Right renal pelvis (tissue), 4 donors: ENCODE measurements at places on chromosomes 1 and 21. TPM values are rescaled to one million over a fixed set of nuclear protein-coding genes. Genes with fewer than 3 reads are reported as not detected.

- no peak for DNase-seq
Measured at GRCh38 chr1:7694600-7695496, 76.2 kb upstream of the VAMP3 start.

- DNase-seq, result no peak
Measured at GRCh38 chr1:39745016-39745670, 6.5 kb downstream of the PPIE start.

ZNF496 gene
- 37.9 TPM for polyA plus RNA-seq

- DNase-seq, result no peak
Measured at GRCh38 chr1:231638647-231639046, 12.1 kb downstream of the DISC1 start.

GRCh38 chr21:37829447-37829846, 86.8 kb downstream of the KCNJ6 start:
- DNase-seq, result no peak

- DNase-seq, result no peak
Measured at GRCh38 chr1:38082769-38083263, 36.2 kb upstream of the POU3F1 start.

DNA sequence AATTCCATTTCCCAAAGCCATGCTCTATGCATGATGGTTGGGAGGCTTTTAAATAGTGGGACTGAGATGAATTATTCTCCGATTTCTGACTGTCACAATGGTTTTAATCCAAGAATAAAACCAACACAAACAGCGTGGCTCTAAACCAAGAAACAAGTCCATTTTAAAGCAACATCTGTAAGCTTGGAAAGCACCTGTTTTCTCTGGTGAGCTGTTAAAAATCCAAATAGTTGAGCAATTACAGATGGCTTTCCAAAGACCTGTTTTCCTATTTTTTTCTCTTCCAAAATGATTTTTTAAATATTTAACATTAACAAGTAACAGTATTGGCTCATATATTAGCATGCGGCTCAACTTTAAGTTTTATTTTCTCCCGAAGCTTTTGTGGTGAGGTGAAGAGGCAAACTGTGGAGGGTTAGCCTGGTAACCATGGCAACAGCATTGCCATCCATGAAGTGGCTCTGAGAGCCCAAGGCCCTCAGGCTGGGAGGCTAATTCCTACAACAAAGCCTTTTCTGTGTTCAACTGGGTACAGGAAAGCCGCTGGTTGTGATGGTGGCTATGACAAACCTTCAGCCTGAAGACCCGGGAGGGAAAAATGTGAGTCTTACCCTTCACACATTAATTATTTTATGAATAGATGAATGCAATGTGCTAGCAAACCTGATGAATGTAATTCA, 56.7 kb upstream of the B3GALT5 start:
- DNase-seq, result no peak

RBM11 gene
- polyA plus RNA-seq, result 4.4 TPM

DNA sequence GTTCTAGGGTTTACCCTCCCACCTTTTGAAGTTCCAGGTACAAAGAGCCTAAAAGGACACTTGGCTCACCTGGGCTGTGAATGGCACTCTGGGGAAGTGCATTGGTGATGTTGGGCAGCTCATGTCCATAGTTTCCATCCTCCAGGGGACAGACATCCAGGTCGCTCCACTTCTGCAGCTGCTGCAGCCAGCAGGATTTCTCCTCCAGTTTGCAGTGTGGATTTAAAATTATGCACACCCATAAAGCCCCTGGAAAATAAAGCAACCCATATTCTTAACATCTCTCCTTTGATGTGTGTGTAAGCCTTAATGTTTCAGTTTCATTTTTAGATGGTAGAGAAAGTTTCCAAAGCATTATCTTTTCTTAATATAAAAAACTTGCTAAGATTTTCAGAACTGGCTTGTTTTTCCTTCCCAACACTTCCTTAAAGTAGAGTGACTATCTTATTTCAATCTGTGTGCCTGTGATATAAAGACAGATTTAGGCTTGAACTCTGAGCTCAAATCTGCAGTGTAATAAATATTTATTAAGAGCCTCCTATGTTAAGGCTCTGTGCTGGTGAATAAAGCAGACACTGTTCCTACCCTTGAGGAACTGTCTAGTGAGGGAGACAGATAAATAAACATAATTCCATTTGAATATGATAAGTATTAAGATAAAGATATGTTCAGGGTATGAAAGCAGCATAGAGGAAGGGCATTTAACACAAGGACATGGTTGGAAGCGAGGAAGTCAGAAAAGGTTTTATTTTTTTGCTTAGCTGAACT, 39.1 kb downstream of the UROD start:
- no peak for DNase-seq

AGMAT gene
- 34.8 TPM for polyA plus RNA-seq

DNA sequence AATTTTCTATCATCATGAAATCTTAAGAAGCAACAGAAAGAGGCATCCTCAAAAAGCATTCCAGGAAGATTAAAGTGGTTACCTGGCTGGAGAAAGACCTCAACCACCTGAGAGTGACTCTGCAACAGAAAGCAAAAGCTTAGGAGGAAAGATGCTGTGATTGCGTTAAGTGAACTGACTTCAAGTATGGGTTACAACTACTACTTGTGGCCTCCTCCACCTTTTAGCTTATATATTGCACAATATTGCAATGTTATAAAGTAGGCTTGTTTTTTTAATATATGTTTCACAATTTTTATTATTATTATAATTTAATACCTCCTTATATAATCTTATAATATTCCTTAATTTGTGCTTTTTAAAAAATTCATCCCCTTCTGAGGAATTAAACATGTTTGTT, 1407.5 kb downstream of the KCNT2 start:
- DNase-seq, result no peak

- DNase-seq, result no peak
Measured at GRCh38 chr1:170685166-170685565, 21.2 kb downstream of the PRRX1 start.

MAN1A2 gene
- 47.1 TPM for polyA plus RNA-seq

GRCh38 chr1:157695417-157695816, 5.2 kb downstream of the FCRL3 start:
- DNase-seq, result no peak

DNA sequence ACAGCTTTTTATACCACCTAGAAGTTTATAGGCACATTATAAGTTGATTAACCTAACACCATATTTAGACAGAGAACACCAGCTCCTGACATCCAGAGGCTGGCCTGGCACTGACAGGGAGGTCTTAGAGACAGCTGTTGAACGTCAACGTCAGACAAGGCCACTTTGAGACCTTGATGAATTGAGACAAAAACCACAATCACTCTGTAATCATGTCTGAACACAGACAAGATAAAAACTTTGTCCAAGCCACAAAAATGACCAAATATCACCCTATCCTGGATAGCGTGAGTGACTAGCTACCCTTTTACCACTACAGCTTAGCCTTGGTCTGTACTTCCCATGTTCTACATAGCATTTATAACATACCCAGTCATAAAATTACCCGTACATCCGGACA, 403.6 kb upstream of the CHRM3 start:
- no peak for DNase-seq

DNASE2B gene
- polyA plus RNA-seq, result 0.24 TPM

- DNase-seq, result no peak
Measured at GRCh38 chr1:25666460-25666859, 49.9 kb downstream of the MAN1C1 start.

DNA sequence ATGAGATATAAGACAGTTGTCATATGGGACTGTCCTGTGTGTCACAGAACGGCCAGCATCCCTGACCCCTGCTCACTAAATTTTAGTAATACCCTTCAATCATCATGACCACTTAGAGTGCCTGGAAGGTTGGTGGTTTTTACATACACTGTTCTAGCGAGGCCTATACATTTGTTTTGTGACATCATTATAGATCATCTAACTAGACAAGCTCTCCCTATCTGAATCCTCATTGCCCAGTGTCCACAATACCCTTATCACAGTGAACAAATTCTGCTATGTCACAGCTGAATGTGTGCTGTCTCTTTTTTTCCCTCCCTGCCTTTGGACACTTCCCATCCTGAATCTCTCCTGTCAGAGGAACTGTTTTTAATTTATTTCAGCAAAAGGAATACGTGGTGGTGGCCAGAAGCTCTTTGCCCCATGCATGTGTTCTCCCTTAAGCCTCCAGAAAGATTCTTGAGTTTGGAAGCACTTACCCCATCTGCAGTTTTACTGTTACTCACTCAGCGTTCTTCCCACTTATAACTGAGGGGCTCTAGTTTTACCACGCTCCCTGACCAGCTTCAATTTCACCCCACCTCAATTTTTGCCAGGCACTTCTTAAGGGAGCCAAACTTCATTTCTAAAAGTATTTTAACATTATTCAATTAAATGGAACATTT, 70.3 kb downstream of the OLFML2B start:
- DNase-seq, result no peak

LINGO4 gene
- polyA plus RNA-seq, result not detected

DNA sequence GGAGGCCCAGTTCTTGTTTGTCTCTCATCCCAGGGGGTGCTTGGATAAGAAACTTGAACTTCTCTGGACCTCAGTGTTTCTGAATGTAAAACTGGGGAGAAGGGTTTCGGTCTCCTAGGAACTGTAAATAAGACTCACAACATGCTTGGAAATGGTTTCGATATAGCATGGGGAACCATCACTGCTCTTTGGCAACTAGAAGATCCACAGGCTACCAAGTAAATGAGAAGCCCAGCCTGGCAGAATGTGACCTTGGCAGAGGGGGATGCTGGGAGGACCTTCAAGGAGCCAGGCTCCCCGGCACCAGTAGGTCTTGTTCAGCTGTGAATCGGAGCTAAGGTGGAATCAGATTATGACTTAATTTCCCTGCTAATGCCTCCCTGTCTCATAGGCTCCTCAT, 3.7 kb downstream of the ARL8A start:
- no peak for DNase-seq

GRCh38 chr1:59815892-59816291, 1.1 kb downstream of the HOOK1 start:
- no peak for DNase-seq

GRCh38 chr1:216923601-216924000, 200.4 kb upstream of the ESRRG start:
- DNase-seq, result no peak

RNU1-4 gene
- polyA plus RNA-seq, result not detected

DNA sequence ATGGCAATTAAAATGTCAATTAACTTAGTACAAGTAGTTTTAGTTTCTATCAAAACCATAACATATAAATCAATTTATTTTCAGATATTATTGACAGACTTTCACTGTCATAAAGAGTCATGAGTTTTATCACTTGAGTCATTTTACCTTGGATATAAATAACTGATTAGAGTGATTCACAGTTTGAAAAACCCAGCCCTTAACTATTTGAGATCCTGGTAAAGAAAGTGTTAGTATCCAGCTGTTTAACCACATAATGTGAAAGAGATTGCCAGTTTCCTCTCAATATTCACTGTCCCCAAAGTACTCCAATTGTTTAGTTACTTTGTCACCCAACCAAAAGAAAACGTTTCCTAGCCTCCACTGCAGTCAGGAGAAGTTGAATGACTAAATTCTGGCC, 91.3 kb downstream of the UCHL5 start:
- no peak for DNase-seq

CRB1 gene
- polyA plus RNA-seq, result 3.4 TPM

AADACL4 gene
- 1.1 TPM for polyA plus RNA-seq
